ENCODE measurements at places on chromosomes 1 and 21.

- DNase-seq: no peak
These were observed 928 bp downstream of the SLC6A17 start for GRCh38 chr1:110151175-110151669.

GRCh38 chr21:34919406-34919805 lies 129.7 kb downstream of the RUNX1 start:
- DNase-seq: no peak

GRCh38 chr1:118979754-118980575 lies 8.2 kb downstream of the TBX15 start:
- DNase-seq: no peak

GRCh38 chr1:11708554-11709350 lies 17.2 kb downstream of the DRAXIN start:
- DNase-seq: no peak

DNA sequence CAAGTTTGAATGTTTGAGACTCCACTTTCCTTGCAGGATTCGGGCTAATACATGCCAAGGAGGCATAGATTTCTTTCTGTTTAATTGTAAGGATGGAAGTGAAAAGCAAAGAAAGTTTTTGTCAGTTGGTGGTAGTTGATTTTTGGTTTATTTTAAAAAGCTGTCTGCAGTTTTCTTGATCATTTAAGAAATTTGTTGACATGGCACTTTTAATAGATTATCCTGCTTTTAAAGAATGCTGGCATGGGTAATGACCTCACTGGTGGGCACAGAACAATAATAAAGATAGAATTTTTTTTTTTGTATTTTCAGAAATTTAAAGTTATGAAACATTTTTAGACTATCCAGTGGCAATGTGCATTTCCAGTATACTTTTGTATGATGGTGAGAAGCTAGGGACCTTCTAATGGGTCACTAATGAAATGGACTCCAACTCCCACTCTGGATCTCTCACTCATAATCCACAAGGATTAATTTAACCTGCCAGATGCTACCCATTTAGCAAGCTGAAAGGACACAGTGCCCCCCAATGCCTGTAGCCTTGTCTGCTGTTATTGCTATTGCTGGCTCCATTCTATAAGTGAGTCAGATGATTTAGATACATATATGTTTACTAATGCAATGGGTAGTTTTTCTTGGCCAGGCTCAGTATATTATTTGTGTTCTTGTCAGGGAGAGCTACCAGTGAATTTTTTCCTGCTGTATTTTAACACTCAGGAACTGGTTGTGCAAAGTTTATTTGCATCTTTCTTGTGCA lies 190.2 kb upstream of the SGIP1 start:
- no peak for DNase-seq

DNA sequence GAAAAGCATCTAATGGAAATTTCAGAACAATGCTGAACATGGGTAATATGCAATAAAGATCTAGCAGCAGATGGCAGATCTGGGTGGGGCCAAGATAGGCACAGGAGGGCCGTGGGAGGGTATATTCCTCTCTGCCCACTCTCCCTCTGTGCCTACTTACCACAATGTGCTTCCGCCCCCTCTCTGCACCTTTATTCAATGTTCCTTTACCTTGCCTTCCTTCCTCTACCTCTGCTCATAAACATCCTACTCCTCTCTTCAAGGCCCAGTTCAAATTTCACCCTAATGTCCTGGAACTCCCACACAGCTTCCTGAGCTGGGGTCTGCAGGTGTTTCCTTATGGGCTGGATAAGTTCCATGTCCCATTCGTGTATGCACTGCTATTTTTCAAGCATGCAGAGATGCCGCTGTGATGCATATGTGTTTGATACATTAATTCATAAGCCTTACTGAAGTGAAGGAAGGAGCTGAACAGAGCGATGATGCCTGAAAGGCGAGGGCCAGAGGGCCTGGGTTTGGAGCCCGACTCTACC lies 65.6 kb upstream of the EDEM3 start:
- no peak for DNase-seq

- no peak for DNase-seq
These were observed 103.0 kb upstream of the VAV3 start for GRCh38 chr1:108067884-108068540.

- no peak for DNase-seq
These were observed at the start of gene SLC6A9 for GRCh38 chr1:44031252-44032169. SLC6A9 (minus strand) TSS chr1:44031462; CDS start chr1:44024277, 7,185 bp downstream.

- no peak for DNase-seq
These were observed 447.1 kb downstream of the PTPRU start for GRCh38 chr1:29683472-29683871.

GRCh38 chr1:8169364-8170058 lies 143.4 kb upstream of the ERRFI1 start:
- no peak for DNase-seq

GRCh38 chr1:170075186-170075585 lies 691 bp upstream of the KIFAP3 start:
- no peak for DNase-seq

GRCh38 chr1:237492359-237492758 lies 398.4 kb downstream of the ZP4 start:
- DNase-seq: no peak

DNA sequence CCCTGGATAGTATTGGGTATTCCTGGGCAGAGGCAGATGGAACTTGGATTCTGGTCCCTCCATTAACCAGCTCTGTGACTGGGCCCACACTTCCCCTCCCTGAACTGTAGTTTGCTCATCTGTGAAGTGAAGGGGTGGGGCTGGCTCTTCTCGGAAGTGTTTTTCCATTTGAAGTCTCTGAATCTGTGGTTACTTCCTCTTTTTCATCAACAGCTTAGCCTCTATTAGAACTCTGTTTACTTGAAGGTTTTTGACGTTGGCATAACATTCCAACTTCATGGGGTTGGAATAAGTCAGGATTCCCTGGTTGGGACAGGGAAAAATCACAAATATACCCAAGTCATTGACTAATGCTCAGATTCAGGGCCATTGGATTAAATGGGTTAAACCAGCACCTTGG lies 3.6 kb downstream of the KIAA0040 start:
- DNase-seq: no peak

GRCh38 chr1:11934302-11935056 lies at the start of gene PLOD1:
PLOD1 (plus strand) TSS chr1:11934717; CDS start chr1:11934780, 63 bp downstream.
- DNase-seq: peak; percentile 62

DNA sequence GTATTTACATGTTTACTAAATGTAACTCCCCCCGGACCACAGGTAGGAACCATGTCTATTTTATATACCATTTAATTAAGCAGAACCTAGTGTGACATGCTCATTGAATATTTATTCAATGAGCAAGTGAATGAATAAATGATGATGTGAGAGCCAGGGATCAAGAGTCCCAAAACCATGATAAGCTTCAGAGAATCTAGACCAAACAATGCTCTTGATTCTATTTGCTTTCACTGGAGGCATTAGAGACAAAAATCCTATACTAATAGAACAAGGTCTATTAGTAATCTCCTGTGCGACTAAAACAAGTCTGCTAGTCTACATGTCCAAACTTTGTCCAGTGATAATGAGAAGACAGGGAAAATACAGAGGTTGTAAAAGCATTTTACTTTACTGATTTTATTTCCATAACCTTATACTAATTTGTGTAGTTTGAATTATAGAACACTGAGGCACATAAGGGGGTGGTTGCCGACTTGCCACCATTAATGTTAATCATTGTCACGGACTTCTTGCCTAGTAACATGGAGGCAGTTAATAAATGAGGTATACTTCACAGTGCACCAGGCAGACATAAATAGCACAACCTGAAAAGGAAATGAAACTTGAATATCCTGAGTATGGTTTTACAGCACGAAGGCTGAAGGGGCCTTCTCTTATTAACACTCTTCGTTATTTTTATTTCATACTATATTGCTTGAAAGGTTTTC lies 69.8 kb downstream of the TBX15 start:
- no peak for DNase-seq

DNA sequence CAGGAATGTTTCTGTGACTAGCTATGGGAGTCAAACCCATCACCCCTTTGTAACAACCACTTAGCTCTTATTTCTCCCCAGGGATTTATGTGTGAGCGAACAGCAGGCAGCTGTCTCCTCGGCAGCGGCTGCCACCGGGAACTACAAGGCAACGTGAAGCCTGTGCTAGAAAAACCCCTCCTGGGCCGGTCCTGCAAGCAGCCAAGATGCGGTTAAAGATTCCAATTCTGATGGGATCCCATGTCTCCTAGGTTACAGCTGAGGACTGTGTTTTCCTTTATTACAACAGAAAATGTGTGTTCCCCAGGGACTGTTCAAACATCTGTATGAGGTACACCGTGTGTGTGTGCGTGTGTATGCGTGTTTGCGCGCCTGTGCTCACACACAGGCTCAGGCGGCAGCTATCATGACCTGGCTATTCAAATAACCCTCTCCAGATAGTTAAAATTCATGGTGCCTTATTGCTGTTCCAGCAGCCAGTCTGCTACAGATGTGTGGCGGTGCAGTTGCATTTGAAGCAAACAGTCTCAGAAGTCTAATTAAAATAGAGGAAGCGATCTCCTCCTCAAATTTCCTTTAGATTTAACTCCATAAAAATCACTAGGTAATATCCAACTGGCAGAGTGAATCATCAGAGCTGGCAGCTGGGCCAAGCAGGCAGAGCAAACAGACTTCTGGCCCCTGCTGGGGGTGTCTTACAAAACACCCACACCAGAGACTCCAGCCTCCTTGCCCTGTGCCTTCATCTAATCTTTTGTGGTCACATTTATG lies 68.0 kb downstream of the LMX1A start:
- DNase-seq: peak; percentile 16

DNA sequence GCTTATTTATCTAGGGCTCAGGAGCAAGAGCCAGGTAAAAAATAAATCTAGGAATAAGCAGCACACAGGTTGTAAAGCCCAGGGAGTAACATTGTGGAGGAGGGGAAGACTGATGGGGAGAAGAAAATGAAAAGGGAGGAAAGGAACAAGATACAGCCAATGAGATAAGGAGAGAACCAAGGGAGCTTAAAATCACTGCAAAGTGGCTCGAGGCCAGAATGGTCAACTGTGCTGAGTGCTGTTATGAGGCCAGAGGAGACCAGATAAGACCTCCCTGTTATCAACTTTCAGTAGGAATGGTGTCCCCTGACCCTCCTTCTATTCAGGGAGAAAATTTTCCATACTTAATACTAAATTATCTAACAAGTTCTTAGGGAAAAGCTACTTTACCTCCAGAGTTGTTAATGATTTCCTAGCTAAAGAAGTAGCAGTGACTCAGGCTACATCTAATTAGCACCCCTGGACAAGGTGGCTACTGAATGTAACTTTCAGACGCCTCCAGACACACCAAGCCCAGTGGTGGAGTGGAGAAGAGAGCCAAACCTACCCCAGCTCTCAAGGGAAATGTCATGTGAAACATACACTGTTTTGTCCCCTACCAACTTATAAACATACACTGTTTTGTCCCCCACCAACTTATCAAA lies 25.5 kb downstream of the ENAH start:
- no peak for DNase-seq

GRCh38 chr1:25433389-25434186 lies 2.9 kb downstream of the MACO1 start:
- no peak for DNase-seq

DNA sequence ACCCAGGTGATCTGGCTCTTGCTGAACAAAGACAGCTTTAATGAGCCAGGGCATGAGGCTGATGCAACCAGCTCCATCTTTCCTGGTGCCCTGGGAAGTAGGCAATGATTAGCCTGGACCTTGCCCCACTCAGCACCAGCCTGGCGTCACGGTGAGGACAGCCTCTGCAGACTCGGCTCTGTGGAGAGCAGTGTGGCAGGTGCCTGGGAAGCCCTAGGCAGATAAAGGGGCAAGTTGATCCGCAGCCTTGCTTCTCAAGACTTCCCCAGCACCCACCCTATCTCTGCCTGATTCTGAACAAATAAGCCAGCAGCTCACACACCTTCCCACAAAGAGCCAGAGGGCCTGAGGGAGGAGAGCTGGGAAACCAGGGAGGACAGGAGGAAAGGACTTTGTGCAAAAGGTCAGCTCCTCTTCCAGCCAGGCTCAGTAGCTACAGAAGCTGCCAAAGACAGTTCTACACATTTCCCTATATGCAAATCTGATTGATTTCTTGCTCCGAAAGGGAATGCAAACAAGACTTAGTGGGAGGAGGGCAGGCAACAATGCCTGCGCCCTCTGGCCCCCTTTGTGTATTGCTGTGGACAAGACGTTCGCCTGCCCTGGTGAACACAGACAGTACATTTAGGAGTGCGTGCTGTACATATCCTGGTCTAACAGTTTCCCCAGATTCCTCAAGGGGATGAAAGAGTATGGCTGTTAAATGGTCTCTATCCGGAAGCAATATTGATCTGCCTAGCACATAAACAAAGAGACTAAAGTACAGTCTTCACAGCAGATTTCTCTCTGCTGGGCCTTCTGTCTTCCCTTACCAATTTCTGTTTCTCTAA lies 63.8 kb downstream of the BCAR3 start:
- DNase-seq: no peak

DNA sequence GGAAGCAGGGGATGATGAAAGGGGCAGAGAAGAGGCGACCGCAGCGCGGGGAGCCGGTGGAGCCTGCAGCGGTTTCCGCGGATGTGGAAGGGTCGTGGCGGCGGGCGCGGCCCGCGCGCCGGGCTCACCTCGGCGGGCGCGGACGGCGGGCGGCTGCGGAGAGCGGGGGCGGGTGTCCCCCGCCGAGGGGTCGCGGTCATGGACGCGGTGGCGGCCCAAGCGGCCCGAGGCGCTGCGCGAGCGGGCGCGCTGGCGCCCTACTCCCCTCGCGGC lies 572 bp downstream of the LPGAT1 start:
- DNase-seq: no peak

- DNase-seq: no peak
These were observed 13.9 kb upstream of the BCAR3 start for GRCh38 chr1:93695411-93696005.

DNA sequence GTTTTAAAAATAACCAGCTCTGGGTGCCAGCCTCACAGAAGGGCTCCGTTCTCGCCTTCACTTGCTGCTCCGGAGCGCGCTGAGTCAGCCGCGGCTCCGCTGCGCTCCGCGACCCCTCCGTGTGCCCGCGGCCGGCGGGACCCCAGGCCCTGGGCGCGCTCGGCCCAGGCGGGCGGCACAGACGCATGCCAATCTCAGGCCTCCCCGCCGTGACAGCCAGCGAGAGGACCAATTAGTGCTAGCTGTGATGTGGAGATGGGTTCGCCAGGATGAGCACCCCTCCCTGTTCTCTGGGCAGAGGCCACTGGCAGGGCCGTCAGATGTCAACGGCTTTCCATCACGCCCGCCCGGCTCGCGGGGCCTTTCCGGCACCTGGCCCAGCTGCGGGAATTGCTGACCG lies 293.8 kb downstream of the SPATA17 start:
- DNase-seq: no peak

- no peak for DNase-seq
These were observed 19.7 kb upstream of the IFNLR1 start for GRCh38 chr1:24206516-24207394.

GRCh38 chr1:18811733-18812452 lies 47.6 kb downstream of the TAS1R2 start:
- no peak for DNase-seq

GRCh38 chr21:24046829-24047443 lies 1560.3 kb downstream of the MRPL39 start:
- DNase-seq: no peak

Measured in GOT3 (cell line).